ENCODE measurements at places on chromosomes 7 and 10.

DNA sequence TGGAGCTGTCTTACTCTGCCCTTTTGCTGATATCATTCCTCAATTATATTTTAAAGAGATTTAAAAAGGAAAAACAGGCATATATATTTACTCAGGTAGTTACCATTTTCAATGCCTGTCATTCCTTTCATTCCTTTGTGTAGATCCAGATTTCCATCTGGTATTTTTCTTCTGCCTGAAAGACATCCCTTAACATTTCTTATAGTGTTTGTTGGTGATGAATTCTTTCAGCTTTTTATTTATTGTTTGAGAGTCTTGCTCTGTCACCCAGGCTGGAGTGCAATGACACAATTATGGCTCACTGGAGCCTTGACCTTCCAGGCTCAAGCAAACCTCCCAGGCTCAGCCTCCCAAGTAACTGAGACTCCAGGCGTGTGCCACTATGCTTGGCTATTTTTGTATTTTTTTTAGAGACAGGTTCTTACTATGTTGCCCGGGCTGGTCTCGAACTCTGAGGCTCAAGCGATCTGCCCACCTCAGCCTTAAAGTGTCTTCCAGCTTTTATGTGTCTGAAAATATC is 5.6 kb upstream of the POM121 start:
- no peak for DNase-seq

GRCh38 chr10:115972426-115972825 is 300.6 kb downstream of the GFRA1 start:
- DNase-seq = no peak

- DNase-seq = no peak
These were observed 32.1 kb downstream of the SGCE start for GRCh38 chr7:94623820-94624219.

GRCh38 chr7:7719236-7719635 is 829 bp upstream of the RPA3 start:
- peak; percentile 3 for DNase-seq

- no peak for DNase-seq
These were observed 76.8 kb upstream of the IKZF1 start for GRCh38 chr7:50227726-50228125.

- no peak for DNase-seq
These were observed 18.8 kb upstream of the VPS41 start for GRCh38 chr7:38927751-38928150.

GRCh38 chr10:103470761-103471653 is 8.0 kb downstream of the CALHM3 start:
- peak; percentile 41 for DNase-seq

- DNase-seq = no peak
These were observed 117.9 kb upstream of the AGR3 start for GRCh38 chr7:16999541-17000267.

Data from stimulated activated CD4-positive, alpha-beta T cell treated with anti-CD3 and anti-CD28 coated beads, TNF-alpha, amount 100 ng/mL, for 1 hour (primary cell).